ENCODE measurements at places on chromosomes 7 and 10. TPM values are rescaled to one million over a fixed set of nuclear protein-coding genes. Genes with fewer than 3 reads are reported as not detected.

DNA sequence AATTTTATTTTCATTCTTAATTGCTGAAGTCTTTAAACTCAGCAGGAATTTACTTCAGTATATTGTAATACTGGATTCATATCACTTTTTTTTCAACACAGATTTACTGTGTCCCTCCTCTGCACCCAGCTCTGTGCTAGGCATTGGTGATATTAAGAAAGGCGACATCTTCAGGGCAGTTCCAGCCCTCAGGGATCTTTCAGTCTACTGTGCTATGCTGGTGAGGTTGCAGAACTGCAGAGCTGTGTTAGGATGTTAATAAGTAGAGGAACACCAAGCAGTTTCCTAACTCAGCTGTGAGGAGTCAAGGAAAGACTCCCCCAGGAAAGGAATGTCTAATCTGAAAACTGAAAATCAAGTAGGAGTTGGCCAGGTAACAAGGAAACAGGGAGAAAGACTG lies 158.2 kb upstream of the NPY start:
- DNase-seq: no peak

Gene LANCL2
- total RNA-seq: 6.4 TPM

Gene ZNF746
- total RNA-seq: 26.0 TPM

Gene NAPEPLD
- 16.9 TPM for total RNA-seq

Gene ASIC3
- 13.5 TPM for total RNA-seq
